ENCODE measurements at places on chromosomes 7 and 10. TPM values are rescaled to one million over a fixed set of nuclear protein-coding genes. Genes with fewer than 3 reads are reported as not detected.

The UMAD1 gene
- 12.7 TPM for total RNA-seq

The C10orf67 gene
- total RNA-seq, result 0.21 TPM

The KCND2 gene
- 6.0 TPM for total RNA-seq

The PIP gene
- total RNA-seq, result not detected

The AP3M1 gene
- 37.8 TPM for total RNA-seq

The C10orf90 gene
- 0.21 TPM for total RNA-seq

The CTBP2 gene
- total RNA-seq, result 76.0 TPM

The BMPER gene
- total RNA-seq, result 8.4 TPM

The TFPI2 gene
- total RNA-seq, result 6.2 TPM

The FAM180A gene
- 0.51 TPM for total RNA-seq

- DNase-seq, result no peak
Measured at GRCh38 chr7:110027385-110027784, 1063.5 kb upstream of the LRRN3 start.

DNA sequence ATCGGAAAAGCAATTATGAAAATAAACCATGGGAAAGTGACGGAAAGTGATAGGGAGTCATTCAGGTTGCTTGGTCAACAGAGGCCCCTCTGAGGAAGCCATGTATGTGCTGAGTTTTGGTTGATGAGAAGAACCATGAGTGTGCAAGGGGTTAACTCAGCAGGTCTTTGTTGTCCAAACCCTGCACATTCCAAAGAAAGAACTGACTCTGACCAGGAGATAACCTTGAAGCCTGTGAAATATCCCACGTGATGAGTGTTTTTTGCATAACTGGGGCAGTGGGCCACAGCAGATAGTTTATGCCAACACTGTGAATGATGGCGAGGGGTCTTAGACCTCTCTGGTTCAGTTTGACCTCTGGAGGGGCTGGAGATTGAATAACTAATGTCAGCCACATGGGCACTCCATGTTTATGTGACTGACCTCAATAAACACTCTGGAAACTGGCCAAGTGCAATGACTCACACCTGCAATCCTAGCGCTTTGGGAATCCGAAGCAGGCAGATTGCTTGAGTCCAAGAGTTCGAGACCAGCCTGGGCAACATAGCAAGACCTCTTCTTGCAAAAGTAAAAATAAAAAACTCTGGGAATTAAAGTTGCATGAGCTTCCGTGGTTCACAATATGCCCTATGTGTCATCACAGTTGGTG is 154.0 kb upstream of the FOXK1 start:
- DNase-seq, result no peak

- DNase-seq, result no peak
Measured at GRCh38 chr7:15963206-15963605, 276.7 kb upstream of the MEOX2 start.

GRCh38 chr10:123367195-123367594 is 213.0 kb downstream of the BUB3 start:
- DNase-seq, result no peak

DNA sequence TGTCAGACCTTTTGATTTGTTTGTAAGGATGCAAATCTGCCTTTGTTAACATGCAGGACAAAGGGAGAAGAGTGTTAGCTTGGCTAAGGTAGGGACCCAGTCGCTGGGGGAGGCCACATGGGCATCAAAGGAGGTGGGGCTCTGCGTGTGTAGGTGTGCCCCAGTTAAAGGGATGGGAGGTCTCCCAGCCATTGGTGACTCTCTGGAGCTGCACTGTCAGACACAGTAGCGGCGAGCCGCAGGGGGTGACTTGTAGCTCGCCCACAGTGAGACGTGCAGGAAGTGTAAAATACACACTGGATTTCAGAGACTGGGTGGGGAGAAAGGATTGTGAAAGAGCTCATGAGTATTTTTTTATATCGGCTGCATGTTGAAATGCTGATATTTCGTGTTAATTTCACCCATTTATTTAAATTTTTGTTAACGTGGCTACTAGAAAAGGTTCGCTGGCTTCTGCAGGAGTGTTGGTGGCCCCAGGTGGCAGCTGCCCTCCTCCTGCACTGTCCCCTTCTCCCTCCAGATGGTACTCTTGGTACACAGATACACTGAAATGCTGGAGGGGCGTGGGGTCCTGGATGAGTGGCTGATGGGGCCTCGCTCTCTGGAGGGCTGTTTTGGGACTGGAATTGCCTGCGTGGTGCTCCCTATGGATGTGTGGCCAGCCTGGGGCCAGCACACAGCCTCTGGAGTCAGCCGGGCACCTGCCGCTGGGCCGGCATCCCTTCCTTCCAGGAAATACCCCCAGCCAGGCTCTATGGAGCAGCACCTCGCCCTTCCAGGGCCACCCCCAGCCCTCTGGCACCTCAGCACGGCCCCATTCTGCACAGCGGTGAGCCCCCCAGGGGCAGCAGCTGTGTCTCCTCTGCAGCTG is 59.2 kb downstream of the LHPP start:
- DNase-seq, result no peak

- DNase-seq, result no peak
Measured at GRCh38 chr10:71274901-71275796, 43.9 kb upstream of the SLC29A3 start.

DNA sequence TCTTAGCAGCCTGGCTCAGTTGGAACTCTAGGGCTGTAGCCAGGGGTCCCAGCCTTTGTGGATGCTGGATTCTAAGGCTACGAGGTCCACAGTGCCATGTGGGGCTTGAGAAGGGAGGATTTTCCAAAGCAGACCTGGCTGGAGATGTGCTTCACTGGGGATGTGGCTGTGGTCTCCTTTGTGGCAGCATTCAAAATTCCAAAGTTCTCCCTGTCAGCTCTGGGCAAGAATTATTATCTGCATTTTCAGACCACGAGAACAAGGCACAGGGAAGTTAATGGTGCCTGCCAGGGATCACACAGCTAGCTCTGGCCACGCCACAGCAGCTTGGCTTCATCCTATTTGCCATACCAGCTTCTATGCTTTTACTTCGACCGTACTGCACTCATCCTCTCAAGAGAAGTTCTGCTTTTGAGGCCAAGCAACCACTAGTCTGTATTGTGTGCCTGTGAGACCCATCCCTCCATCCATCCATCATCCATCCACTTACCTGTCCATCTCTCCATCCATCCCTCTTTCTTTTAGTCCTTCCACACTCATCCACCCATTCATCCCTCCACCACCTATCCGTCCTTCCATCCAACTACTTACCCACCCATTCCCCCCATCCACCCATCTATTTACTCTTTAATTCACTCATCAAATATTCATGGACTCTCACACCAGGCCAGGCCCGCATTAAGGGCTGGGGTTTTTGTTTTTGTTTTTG is 71.5 kb downstream of the ZMIZ1 start:
- no peak for DNase-seq

DNA sequence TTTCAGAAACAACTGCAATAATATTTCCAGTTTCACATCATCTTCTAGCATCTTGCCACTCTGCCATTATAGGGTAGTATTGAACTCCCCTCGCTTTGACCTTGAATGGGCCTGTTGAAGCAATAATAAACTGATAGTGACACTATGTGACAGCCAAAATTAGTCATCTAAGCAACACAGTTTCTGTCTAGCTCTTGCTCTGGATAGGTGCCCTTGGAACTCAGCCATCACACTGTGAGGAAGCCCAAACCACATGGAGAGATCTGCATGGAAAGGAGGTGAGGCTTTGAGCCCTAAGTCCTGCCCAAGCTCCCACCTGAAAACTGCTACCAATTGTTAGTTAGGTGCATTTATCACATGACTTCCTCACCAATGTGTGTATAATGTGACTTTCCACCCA is 18.1 kb upstream of the KCND2 start:
- no peak for DNase-seq

DNA sequence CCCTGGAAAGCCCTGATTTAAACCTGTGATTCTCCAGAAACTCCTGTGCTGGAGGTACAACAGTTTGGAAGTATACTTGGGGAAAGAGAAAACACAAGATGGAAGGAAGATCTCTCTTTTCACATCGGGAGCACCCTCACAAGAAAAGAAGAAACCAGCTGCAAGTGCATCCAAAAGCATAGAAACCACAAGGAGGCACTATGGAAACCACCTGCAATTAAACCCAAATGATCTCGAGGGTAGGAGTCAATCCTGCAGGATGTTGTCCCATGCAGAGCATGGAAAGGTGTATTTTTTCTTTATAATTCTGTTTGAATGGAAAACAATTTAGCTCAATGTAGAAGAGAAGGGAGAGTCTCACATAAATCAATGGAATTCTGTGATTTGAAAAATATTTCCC is 210.5 kb downstream of the TWIST1 start:
- DNase-seq, result no peak

GRCh38 chr10:57102236-57102635 is 741.2 kb upstream of the ZWINT start:
- no peak for DNase-seq

GRCh38 chr7:74225400-74225799 is 15.6 kb downstream of the LAT2 start:
- no peak for DNase-seq

GRCh38 chr10:49360271-49361177 is 35.4 kb downstream of the DRGX start:
- DNase-seq, result no peak

DNA sequence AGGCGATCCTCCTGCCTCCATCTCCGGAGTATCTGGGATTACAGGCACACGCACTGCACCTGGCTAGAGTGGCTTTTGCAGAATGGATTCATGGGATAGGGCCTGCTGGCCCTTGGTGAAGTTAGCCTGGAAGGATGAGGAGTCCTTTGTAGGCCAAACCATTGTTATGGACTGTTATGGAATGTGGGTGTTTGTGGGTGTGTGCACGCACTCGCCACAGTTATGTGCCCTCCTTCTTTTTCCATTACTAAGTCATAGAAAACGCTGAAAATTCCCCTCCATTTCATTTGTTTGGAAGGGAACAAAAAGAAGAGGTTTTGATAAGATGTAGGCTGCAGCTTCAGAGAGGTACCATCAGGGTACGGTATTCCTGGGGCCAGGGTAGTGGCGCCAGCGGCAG is 15.0 kb downstream of the ZNF862 start:
- DNase-seq, result no peak

GRCh38 chr10:6146013-6146785 is 56.5 kb upstream of the PFKFB3 start:
- no peak for DNase-seq

DNA sequence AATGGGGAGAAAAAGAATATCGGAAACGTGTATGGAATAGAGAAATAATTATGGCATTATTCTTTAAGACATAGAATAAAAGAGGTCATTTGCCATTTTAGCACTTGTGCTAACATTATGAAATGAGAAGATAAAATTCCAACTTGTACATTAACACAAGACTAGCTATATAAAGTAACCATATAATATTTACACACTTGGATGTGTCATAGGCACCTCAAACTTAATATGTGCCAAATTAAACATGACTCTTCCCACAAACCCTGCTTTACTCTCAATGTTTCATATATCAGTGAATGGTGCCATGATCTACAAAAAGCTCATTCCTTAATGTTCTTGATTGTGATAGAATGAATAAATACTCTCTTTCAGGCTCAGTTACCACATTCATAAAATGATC is 4.1 kb upstream of the MINDY3 start:
- no peak for DNase-seq

- no peak for DNase-seq
Measured at GRCh38 chr10:70803775-70804420, 11.8 kb upstream of the SGPL1 start.

- DNase-seq, result no peak
Measured at GRCh38 chr10:47104786-47105385, 193.7 kb downstream of the PTPN20 start.

- DNase-seq, result no peak
Measured at GRCh38 chr7:121077165-121077630, 88.7 kb downstream of the CPED1 start.

DNA sequence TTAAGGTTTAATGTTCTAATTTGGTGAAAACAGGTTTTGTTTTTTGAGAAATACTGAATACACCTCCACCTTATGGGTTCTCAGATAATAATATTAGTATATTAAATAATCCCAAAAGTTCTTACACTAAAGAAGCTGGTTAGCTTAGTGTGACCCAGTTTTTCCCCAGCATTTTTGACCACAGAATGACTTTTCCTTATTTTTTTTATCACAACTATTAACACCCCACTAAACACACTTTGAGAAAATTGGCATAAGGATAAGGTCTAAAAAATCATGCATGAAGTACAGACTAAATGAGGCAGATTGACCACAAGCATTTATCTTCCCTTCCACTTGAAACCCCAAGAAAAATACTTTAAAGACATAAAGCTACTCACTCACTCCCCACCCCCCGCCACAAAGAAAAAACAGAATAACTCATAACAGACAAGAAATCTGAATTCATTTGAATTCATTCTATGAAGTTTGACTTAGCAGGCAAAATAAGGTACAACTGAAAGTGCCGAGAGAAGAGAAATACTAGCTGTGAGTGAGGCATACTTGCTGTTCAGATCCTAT is 49.7 kb upstream of the WNT16 start:
- DNase-seq, result no peak

- DNase-seq, result no peak
Measured at GRCh38 chr7:40316176-40316575, 181.4 kb downstream of the SUGCT start.

DNA sequence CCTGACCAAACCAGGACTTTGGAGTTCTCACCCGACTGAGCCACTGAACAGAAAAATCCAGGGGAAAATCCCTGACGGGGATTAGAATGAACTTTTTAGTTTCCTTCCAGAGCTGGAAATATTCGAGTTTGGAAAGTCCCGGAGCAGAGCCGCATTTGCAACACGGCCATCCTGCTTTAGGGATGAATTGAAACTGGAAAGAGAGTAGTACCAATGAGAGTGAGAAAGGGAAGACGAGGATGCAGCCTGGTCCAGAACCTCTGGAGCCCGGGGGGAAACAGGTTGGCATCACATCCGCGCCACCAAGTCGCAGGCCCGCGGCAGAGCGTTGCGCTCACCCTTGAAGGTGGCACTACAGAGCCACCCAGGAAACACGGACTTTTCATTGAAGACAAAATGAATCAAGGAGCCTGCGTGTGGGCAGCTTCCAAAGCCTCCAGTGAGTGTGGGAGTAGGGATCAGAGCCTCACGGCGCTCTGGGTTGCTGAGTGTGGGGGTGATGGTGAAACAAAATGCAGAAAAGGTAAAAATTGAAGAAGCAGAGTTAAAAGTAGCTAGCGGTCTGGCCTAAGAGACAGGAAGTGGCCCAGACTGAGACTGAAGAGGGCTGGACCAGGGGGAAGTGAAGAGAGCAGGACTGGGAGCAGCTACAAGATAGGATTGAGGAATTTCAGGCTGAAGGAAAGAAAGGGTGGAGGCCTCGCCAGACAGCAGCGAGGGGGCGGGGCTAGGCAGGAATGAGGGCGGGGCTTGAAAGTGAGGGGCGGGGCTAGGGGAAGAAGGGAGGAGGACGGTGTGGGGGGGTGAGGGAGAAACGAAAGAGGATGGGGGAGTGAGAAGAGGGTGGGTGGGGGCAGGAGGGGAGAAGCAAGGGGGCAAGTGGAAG is 1.8 kb downstream of the SMURF1 start:
- peak; percentile 74 for DNase-seq

DNA sequence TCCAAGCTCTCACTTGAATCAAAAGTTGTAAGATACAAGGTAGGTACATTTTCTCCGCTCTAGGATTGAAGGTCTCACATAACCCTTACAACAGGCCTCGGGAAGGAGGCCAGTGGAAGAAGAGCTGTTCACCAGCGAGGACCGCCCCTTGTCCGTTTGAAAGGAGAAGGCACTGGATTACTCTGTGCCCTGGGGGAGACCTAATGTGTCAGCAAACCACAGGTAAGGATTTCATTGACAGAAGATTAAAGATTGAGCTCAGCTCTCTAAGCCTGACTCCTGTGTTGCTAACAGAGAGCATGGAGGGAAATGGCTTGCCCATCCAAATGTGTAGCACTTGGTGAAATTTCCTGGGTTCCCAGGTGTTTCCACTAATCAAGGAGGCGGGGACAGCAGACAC is 81.2 kb downstream of the SLC16A9 start:
- no peak for DNase-seq

Measured in uterus (tissue), 4 donors.